ENCODE measurements at places on chromosomes 6 and 20. TPM values are rescaled to one million over a fixed set of nuclear protein-coding genes. Genes with fewer than 3 reads are reported as not detected.

Gene SAMHD1
- total RNA-seq, result 239 TPM

Gene AGER
- total RNA-seq, result 27.0 TPM

Gene MOG
- not detected for total RNA-seq

Gene MLN
- not detected for total RNA-seq

Gene C2
- 2.3 TPM for total RNA-seq

DNA sequence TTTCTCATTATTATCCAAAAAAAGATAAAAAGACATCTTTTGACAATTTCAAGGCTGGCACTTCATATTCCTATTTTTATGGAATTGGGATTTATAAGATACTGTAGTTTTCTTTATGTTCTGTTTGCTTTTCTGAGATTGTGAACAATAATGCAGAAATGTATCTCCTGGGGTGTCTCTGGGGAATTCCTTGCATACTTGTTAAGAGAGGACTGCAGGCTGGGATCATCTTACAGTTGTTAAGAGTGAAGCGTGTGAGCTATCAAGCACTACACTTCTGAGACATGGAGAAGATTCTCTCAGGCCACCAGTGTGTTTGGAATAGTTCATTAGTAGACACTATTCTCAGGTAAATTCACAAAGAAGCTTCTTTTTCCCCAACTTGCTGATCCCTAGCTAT lies 963.3 kb upstream of the GJE1 start:
- H3K36me3 ChIP-seq, result no peaks in the 10 kb centered on the region
- DNase-seq, result no peak
- no peak overlapping the region for H3K27ac ChIP-seq

- no peaks in the 10 kb centered on the region for H3K27me3 ChIP-seq
- H3K4me3 ChIP-seq, result peak overlapping the region; percentile 1
- peak overlapping the region; percentile 68 for H3K27ac ChIP-seq
- no peak for DNase-seq
- H3K4me1 ChIP-seq, result peaks cover 82% of the 10 kb centered on the region
Measured at GRCh38 chr20:48759631-48760245, 68.1 kb downstream of the PREX1 start.

DNA sequence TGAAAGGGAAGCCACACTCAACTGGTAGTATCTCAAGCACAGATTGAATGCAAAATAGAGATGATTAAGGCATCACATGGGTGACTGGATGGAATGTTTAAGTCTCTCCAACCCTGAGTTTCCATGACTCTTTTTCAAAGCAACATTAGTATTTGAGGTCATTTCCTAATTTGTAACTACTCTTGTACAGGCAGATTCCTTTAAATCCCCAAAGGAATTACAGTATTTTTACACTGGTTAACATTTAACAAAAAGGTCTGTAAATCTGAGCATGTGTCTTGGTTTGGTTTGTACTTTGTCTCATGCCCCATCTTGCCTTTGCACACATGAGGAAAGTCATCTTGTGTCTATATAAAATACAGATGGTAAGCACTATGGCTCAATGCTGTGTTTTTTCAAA lies 15.1 kb downstream of the RMND1 start:
- no peak overlapping the region for H3K27ac ChIP-seq
- peaks cover 6% of the 10 kb centered on the region for H3K4me1 ChIP-seq
- no peaks in the 10 kb centered on the region for H3K27me3 ChIP-seq
- peaks cover 14% of the 10 kb centered on the region for H3K36me3 ChIP-seq
- no peak for DNase-seq
- H3K4me3 ChIP-seq, result no peak overlapping the region

DNA sequence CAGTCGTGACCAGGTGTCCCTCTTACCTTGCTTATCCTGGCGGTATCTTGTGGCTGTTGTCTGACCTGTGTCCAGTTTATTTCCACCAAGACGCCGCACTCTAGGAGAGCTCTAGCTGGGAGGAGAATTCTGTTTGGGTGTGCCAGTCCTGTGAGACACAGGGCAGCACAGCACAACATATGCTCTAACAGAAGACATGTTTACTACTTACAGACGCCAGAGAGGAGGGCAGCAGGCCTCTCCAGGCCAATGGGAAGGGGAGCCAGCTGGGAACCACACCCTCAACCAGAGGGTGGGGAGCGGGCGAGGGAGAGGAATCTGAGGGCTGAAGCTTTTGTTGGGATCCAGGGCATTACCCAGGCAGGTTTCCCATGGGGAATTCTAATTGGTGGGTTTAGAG lies 25.2 kb upstream of the FERMT1 start:
- peaks cover 5% of the 10 kb centered on the region for H3K27me3 ChIP-seq
- no peak overlapping the region for H3K27ac ChIP-seq
- no peaks in the 10 kb centered on the region for H3K4me1 ChIP-seq
- no peaks in the 10 kb centered on the region for H3K36me3 ChIP-seq
- H3K4me3 ChIP-seq, result no peak overlapping the region

- peaks cover 20% of the 10 kb centered on the region for H3K36me3 ChIP-seq
- peaks cover 54% of the 10 kb centered on the region for H3K4me1 ChIP-seq
- no peaks in the 10 kb centered on the region for H3K27me3 ChIP-seq
- peak overlapping the region; percentile 99 for H3K4me3 ChIP-seq
- peak overlapping the region; percentile 98 for H3K27ac ChIP-seq
- peak; percentile 58 for DNase-seq
Measured at GRCh38 chr6:30684386-30685156, 1.9 kb downstream of the PPP1R18 start.

GRCh38 chr20:13788167-13788834 lies 3.5 kb downstream of the NDUFAF5 start:
- peaks cover 15% of the 10 kb centered on the region for H3K4me1 ChIP-seq
- no peaks in the 10 kb centered on the region for H3K27me3 ChIP-seq
- no peak for DNase-seq
- peaks cover 45% of the 10 kb centered on the region for H3K36me3 ChIP-seq

GRCh38 chr6:438634-439170 lies 47.1 kb downstream of the IRF4 start:
- DNase-seq, result no peak
- no peak overlapping the region for H3K4me3 ChIP-seq
- H3K27me3 ChIP-seq, result no peaks in the 10 kb centered on the region

- H3K4me1 ChIP-seq, result no peaks in the 10 kb centered on the region
- H3K4me3 ChIP-seq, result no peak overlapping the region
- peaks cover 31% of the 10 kb centered on the region for H3K27me3 ChIP-seq
- no peak overlapping the region for H3K27ac ChIP-seq
Measured at GRCh38 chr20:95215-95614, 7.7 kb downstream of the DEFB125 start.

DNA sequence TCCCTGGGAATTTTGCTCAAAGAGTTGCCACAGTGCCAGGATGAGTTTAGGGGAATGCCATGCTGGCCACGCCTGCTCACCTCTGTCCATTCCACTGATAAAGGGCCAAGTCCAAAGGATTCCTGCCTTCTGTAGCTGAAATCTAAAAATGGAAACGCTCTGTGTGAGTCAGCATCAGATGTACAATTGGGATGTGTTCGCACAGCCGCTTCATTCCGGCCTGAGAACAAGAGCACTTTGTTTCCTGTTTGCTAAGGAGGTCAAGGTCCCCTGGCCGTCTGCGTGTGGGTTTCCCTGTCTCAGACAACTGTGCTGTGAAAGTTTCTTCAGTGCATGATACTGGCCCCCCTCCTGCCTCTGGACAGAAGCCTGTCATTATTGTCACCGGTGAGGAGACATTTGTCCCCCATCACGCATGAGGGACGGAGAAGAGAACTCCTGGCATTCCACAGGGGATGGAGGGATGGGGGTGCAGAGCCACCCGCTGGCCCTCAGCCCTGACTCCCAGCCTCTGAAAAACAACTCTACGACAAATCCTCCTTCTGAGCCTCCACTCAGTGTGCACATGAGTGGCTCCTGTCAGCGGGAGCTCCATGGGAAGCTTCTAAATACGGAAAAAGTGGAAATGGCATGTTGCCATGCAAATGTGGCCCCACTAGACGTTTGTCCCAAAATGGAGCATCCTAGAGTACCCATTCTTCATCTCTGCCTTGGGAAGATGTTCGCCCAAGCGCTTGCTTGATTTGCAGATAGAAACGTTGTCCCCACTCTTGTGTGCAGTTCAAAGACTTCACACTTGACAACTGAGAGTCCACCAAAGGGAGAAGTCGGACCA lies 143.5 kb upstream of the AFDN start:
- no peaks in the 10 kb centered on the region for H3K36me3 ChIP-seq
- H3K27me3 ChIP-seq, result peaks cover 44% of the 10 kb centered on the region
- no peak overlapping the region for H3K27ac ChIP-seq
- H3K4me3 ChIP-seq, result no peak overlapping the region
- H3K4me1 ChIP-seq, result peaks cover 9% of the 10 kb centered on the region

GRCh38 chr20:3502878-3503277 lies 32.1 kb downstream of the ATRN start:
- no peaks in the 10 kb centered on the region for H3K27me3 ChIP-seq
- no peak overlapping the region for H3K27ac ChIP-seq
- no peak overlapping the region for H3K4me3 ChIP-seq
- DNase-seq, result no peak
- no peaks in the 10 kb centered on the region for H3K4me1 ChIP-seq

- H3K27me3 ChIP-seq, result no peaks in the 10 kb centered on the region
- peaks cover 11% of the 10 kb centered on the region for H3K36me3 ChIP-seq
- no peaks in the 10 kb centered on the region for H3K4me1 ChIP-seq
- no peak overlapping the region for H3K27ac ChIP-seq
- H3K4me3 ChIP-seq, result no peak overlapping the region
Measured at GRCh38 chr6:125994670-125995488, 8.5 kb downstream of the TRMT11 start.
